Activated naive CD4-positive, alpha-beta T cell treated with anti-CD3 and anti-CD28 coated beads, Interleukin-2, amount 10 ng/mL, durations not matched to agents 7 days and 5 days (primary cell): ENCODE measurements at places on chromosomes 7 and 10.

DNA sequence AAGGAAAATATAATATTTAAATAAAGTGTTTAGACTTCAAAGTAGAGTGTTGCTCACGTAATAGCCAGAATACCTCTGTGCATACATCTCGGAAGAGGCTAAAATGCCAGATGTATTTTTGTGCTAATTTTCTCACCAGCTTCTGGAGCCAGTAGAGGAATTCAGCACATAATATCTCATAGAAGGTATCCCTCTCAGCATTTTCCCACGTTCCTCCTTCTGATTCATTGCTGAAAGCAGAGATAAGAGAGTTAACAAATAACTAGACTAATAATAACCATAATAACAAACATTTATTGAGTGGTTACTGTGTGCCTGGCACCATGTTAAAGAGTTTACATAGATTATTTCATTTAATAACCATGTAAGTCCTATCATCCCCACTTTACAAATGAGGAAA, 123.6 kb downstream of the VTI1A start:
- DNase-seq, result no peak

GRCh38 chr7:115217373-115217772, 295.5 kb downstream of the MDFIC start:
- no peak for DNase-seq

GRCh38 chr10:49612513-49613164, 1.2 kb upstream of the CHAT start:
- no peak for DNase-seq

- no peak for DNase-seq
Observed at GRCh38 chr10:69479240-69480067, 28.2 kb downstream of the TSPAN15 start.

GRCh38 chr7:2405601-2406345, 2.4 kb downstream of the CHST12 start:
- peak; percentile 87 for DNase-seq

DNA sequence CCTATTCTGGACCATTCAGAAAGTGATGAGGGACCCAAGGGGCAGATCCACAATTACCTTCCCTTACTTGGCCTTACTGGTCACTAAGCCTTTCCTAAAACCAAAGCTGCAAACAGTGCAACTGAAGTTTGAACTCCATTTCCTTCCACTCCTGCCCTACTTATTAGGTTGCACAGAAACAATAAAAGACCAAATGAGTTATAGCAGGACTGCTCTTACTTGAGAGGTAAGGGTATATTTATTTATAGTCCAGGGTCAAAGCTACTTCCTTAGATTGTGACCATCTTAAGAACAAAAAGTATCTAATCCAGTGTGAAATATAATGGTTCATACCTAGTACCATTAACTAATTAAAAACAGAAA, 27.0 kb downstream of the CDK6 start:
- no peak for DNase-seq

GRCh38 chr7:34168013-34168412, 262.7 kb downstream of the BMPER start:
- no peak for DNase-seq
